ENCODE measurements at places on chromosomes 7 and 10. TPM values are rescaled to one million over a fixed set of nuclear protein-coding genes. Genes with fewer than 3 reads are reported as not detected.

The NRG3 gene
- total RNA-seq, result not detected

The OGDHL gene
- 16.3 TPM for total RNA-seq

The HPSE2 gene
- 0.05 TPM for total RNA-seq

The CC2D2B gene
- total RNA-seq, result 0.20 TPM
